ENCODE measurements at places on chromosomes 13 and 19. TPM values are rescaled to one million over a fixed set of nuclear protein-coding genes. Genes with fewer than 3 reads are reported as not detected.

DNA sequence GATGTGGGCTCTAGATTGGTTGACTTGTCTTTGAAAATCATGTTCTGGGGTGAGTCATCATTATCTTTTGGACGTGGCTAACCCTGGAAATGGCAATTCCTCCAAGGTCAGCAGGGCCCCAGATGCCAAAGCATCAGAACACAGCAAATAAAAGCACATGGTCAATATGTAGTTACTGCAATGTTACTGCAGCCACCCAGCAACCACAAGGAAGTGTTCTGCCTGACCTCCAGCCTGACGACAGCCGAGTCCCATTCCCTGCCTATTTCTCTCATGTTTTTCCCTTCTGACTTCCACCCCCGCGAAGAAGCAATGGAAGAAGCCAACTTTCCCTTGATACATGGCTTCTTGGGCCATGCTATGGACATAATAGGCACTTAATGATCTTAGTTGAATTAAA lies 577.9 kb downstream of the IRS2 start:
- DNase-seq: no peak

DNA sequence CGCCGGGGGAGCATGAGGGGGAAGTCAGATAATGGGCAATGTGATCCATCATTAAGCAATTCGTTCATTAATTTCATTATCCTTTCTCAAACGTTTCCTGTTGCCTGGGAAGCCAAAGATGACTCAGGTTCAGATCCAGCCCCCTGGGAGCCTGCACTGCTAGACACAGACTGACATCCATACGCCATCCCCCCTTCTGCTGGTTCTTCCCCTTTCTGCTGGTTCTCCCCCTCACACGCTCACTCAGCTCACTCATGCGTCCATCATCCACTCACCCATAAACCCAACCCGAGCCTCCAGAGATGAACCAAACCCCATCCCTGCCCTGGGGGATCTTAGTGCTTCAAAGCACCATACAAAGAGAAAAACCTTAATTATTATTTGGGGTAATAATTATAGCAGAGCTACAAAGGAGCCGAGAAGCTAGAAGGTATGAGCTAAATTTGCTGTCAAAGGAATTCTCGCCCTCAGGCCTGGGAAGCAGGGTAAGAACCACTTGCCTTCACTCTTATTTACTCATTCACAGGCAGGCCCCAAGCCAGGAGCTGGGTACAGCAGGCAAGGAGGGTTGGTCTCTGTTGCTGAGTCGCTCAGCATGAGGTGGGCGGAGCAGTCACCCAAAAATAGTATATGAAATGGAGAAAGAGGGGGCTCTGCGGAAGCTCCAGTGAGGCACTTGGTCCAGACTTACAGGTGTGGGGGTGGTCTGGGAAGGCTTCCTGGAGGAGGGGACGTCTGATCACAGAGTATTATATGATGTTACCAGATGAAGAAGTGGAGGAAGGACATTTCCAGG lies 7.0 kb upstream of the ZNF444 start:
- DNase-seq: no peak

- no peak for DNase-seq
Measured at GRCh38 chr19:3725121-3725520, 16.9 kb downstream of the TJP3 start.

DNA sequence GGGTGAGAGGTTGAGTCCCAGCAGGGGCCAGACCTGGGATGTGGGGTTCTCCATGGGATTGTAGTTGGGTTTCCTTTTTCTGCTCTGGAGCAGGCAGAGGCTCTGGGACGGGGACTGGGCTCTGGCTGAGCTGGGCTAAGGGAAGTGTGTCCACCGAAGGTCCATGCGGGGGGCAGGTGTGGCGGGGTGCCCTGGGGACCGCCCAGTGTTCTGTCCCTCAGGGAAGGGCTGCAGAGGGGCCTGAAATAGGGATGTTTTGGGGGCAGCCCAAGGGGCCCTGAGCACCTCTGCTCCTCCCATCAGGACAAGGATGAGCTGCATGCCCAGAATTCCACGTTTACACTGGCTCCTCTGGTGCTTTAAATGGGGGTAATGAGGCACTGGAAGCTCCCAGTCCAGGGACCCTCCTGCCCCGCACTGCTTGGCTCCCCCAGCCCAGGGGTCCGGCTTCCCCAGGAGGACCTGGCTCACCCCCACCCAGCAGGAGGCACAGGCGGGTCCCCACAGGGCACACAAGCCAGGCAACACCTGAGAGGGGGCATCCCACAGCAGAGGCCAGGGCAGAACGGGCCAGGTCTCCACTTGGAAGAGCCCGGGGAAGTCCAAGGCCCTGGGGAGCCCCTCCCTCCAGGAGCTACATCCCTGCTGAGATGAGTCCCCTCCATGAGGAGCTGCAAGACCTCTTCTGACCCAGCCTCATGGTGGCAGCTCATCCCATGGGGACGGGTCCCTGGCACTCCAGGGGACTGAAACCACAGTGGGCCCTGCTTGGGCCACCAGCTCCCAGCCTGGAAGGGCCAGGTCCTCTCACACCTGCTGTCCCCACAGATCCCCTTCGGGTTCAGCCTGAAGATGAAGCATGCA lies 14.7 kb upstream of the ZNF14 start:
- DNase-seq: no peak

DNA sequence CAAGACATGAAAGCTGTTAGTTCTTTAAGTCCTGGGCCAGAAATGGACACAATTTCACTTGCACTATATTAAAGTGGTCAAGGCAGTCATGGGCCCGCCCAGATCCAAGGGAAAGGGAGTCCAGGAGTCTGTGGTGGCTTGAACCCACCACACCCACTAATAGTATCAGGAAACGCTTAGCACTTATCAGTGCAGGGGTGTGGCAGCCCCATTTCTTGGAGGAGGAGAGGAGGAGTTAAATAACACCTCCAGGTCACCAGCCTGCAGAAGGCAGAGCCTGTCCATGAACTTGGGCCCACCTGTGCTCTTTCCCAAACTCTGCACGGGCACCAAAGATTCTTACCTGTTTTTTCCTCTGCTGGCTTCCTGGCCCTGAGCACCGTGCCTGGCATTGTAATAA lies 5.4 kb upstream of the NTN5 start:
- no peak for DNase-seq

DNA sequence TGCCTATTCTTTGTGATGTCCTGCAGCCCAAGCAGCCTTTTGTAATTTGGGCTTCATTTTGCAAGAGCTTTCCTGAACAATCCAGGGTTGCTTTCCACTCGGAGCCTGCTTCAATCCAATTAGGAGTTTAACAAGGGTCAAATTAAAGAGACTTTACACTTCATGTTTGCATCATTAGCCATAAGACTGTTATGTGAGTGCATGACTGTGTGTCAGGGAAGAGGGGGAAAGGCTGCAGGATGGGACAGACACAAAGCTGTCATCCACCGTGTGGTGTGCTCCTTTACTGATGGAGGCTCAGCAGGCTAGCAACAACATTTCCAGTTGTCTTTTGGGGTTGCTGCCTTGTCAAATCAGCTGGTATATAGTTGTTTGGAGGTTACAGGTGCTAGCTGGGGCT lies 23.7 kb upstream of the MAB21L1 start:
- DNase-seq: no peak

- DNase-seq: peak; percentile 84
Measured at GRCh38 chr13:110262508-110263291, 44.3 kb downstream of the COL4A1 start.

GRCh38 chr13:44826591-44827350 lies 162.5 kb downstream of the NUFIP1 start:
- DNase-seq: no peak

GRCh38 chr13:45162821-45163220 lies 38.0 kb downstream of the KCTD4 start:
- peak; percentile 80 for DNase-seq

DNA sequence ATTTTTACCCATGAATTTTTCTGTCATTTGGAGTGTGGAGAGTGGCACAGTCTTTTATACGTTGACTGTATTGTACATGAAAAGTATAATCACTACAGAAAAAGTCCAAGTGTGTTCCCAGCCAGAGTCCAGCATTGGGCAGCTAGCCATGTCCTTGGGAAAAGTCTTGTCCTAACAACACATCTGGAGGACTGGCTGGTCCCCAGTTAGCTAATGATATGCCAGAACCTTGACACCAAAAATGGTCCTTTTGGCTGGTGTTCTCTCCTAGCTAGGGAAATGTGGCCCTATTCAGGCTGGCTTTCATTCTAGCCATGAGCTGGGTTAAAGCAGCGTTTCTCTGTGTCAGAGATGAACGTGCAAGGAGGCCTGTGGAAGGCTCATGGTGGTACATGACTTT lies 98.9 kb downstream of the ESD start:
- DNase-seq: no peak

GRCh38 chr19:48487948-48488347 lies 18.8 kb downstream of the CYTH2 start:
- DNase-seq: peak; percentile 58

GRCh38 chr19:35753634-35754369 lies 3.0 kb downstream of the HSPB6 start:
- DNase-seq: no peak

GRCh38 chr19:15372891-15373301 lies 6.7 kb downstream of the AKAP8 start:
- no peak for DNase-seq

DNA sequence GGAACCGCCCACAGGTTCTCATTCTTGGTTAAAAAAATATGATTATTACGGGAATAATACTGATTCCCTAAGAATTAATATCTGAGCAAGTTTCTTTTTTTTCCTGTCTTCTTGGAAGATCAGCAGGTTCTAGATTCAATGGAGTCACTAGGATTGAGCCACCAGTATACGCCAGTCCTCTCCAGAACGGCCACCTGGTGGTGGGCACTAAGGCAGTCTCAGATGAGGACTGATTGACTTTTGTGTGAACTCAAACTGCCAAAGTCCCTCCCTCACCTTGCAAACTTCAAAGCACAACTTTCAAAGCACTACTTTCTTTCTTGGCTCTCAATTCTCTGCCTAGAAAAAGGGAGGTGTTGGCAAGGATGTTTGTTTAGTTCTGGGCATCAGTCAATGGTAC lies 33.3 kb upstream of the ALOX5AP start:
- no peak for DNase-seq

DNA sequence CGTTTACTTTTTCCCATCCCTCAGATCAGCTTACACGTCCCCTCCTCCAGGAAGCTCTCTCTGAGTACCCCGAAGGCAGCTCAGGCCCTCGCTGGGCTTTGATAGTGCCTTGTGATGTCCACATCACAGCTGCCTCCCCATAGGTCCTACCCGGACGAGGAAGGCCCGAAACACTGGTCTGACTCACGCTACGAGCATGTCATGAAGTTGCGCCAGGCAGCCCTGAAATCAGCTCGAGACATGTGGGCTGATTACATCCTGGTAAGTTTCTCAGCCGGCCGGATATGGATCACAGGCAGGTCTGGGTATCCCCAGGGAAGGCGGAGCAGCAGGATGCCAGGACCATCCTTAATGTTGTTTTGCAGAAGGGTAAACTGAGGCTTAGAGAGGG lies 4.8 kb downstream of the COLGALT1 start:
- DNase-seq: peak; percentile 94

Gene KLK5
- not detected for total RNA-seq

Gene CGB1
- total RNA-seq: not detected

Gene FBXO17
- 17.9 TPM for total RNA-seq

Gene ZNF112
- 8.3 TPM for total RNA-seq

Gene TNFSF13B
- total RNA-seq: 0.70 TPM

Gene PSPN
- 1.1 TPM for total RNA-seq

Gene MRI1
- total RNA-seq: 51.8 TPM

Gene NLRP4
- total RNA-seq: not detected

Gene DACT3
- 0.34 TPM for total RNA-seq

Gene CRB3
- not detected for total RNA-seq

Gene MATK
- total RNA-seq: 0.34 TPM

Gene ETV2
- 0.09 TPM for total RNA-seq

Gene SIGLEC8
- not detected for total RNA-seq

Gene UNC13A
- total RNA-seq: under 0.01 TPM

Gene CYP2S1
- total RNA-seq: 0.88 TPM

Data from dermis blood vessel endothelial cell (primary cell).